ENCODE measurements at places on chromosomes 5 and 9.

GRCh38 chr5:38468978-38469706 is 87.3 kb downstream of the LIFR start:
- no peak for DNase-seq

- no peak for DNase-seq
These were observed 85.4 kb upstream of the CEP78 start for GRCh38 chr9:78150312-78150982.

GRCh38 chr5:527646-528628 is 3.7 kb upstream of the SLC9A3 start:
- DNase-seq: no peak

DNA sequence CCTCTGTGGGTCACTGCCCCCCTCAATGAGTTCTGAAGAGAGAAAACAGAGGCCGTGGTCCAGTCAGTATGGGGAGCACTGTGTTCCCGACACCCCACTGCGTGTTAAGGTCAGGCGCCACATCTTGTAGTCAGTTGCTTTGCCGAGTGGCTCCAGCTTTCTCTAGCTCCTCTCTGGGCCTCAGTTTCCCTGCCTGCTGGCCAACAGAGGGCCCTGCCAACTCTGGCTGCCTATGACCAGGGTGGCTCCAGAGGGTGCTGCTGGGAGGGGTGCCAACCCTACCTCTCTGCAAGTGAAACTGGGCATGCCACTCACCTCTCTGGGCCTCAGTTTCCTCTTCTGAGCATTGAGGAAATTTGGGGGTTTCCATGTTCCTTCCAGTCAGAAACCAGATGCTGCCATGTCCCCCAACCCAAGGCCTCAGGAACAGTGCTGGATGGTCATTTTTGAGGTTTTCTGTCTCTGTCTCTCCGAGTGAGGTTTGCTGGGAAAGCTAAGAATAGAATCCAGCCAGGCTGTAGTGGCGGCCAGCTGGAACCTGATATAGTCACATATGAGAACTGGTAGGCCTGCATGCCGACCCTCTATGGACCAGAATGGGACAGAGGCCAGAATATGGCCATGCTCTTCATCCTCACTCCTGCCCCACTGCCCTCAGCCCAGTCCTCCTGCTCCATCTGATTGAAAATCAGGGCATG is 132.1 kb downstream of the PHF2 start:
- DNase-seq: no peak

DNA sequence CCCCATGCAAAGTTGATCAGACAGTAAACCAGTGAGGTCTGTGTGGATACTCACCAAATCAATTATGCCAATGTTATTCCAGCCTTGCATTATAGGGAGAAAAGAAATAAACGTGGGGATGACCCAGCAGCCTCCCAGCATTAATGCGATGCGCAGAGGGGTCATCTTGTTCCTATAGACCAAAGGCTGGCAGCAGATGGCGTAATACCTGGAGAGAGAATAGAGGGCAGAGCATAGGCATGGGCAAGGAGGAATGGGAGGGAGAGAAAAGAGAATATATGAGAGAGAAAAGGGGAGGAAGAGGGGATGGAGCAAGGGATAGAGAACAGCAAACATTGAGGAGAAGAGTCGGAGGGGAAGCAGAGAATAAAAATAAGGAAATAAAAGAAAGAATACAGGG is 131.2 kb downstream of the HTR4 start:
- DNase-seq: no peak

DNA sequence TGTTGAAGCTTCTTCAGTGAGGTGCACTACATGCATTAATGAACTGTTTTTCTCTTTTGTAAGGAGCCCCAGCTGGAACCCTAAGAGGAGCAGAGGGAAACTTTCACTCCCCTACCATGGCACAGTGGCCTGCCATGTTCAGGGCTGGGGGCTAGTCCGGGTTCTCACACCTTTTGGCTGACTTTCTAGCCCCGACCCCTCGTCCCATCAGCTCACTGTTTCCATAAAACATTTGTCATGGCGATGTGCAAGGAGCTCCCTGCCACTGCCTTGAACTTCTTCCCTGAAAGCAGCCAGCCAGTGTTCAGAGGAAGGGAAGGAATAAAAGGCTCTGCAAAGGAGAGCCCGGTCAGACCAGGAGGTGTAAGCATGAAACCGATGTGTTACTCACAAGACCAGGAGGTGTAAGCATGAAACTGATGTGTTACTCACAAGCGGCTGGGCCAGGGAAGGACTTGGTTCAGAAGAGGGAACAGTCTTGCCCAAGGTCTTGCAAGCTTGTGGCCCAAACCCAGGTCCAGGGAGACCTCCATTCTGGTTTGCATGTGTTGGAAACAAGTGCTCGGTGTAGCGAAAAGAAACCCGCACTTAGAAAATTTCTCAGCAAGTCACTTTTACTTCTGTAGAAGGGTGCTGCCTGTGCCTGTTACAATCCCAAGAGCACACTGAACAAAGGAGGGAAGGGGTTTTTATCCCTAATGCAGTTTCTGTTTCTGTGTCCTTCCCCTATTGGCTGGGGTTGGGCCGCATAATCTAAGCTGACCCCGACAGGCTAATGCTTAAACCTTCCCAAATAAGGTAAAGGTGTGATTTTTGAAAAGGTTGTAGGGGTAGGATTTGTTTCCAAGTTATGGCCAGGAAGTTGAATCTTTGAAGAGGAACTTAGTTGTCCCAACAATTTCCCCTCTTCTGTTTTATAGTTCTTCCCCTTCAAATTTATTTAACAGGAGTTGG is 3.4 kb upstream of the ABO start:
- DNase-seq: no peak

DNA sequence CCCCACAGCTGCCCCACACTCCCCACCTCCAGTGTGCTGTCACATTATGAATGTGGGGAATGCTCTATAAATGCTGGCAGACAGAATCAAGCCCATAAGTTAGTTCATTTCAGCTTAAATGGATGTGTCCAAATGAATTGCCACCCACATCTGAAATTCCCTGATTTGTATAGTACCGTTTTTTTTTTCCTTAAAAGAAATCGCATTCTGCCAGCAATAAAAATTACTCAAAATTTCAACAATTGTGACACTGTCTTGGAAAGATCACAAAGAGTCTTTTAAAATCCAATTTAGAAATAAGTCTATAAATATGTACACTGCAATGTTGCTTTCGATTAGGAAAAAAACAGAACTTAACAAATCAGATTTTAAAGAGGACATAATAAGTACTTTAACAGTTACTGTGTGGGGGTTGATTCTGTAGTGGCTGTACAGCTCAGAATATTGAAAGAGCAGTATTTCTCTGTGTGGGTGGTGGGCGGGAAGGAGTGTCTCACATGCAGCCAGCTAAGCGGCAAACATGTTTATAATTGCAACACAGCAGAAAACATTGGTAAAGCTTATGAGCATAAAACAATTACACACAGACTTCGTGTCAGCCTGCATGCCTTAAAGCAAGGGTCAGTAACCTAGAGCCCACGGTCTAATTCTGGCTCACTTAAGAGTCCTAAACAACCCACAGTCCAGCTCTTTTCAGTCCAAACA is 24.9 kb upstream of the CSNK1G3 start:
- no peak for DNase-seq

GRCh38 chr9:70600506-70600905 is 186.0 kb upstream of the KLF9 start:
- no peak for DNase-seq

DNA sequence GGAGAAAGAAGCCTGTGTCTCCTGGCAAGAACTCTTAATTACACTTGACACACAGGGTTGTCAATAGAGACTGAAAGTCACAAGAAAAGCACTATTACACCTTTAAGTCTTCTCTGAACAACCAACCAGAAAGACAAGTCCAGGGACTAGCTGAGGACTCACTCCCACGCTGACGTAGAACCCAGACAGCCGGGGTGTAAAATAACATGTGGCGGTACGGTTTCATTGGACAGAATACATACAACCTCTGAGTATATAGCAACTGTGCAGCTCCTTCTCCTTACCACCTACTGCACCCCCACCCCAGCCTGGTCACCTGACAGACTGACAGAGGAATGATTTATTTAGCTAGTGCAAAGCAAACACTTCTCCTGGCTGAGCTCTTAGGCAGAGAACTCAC is 103.4 kb upstream of the RASEF start:
- no peak for DNase-seq

GRCh38 chr9:83972286-83972685 is 7.7 kb downstream of the HNRNPK start:
- DNase-seq: no peak

DNA sequence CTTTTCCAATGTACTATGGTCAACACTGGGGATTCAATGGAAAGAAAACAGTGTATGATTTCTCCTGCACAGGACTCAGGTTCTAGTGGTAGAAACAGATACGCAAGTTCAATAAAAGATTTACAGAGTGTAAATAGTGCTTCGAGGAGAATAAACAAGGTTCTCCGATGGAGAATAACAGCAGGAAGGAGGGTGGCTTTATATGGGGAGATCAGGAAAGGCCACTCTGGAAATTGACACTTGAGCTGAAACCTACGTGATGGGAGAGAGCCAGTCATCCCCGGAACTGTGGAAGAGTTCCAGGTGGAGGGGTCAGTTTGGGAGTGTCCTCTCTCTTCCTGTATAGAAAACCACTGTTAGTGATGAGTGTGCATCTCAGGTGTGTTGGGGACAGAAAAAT is 65.9 kb downstream of the GARNL3 start:
- no peak for DNase-seq

DNA sequence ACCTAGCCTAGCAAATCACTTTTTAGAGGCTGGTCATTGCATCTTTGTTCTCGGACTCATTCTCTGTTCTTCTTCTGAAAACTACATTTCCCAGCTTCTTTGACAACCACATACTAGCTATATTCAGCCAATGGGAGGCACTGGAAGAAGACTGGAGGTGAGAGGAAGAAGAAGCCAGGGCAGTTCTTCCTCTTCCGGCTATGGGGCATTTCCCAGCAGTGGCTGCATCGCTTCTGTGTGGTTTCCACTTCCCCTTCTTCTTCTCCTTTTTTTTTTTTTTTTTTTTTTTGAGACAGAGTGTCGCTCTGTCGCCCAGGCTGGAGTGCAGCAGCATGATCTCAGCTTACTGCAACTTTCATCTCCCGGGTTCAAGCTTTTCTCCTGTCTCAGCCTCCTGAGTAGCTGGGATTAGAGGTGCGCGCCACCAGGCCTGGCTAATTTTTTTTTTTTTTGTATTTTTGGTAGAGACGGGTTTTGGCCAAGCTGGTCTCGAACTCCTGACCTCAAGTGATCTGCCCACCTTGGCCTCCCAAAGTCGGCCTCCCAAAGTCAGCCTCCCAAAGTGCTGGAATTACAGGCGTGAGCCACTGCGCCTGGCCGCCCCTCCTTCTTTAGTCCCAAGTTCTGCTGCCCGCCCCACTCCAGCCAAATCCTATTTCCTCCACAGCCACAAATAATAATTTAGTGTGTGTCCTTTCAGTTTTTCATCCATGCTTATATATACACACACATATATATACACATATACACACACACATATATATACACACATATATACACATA is 6.9 kb upstream of the UBAP1 start:
- DNase-seq: peak; percentile 37

DNA sequence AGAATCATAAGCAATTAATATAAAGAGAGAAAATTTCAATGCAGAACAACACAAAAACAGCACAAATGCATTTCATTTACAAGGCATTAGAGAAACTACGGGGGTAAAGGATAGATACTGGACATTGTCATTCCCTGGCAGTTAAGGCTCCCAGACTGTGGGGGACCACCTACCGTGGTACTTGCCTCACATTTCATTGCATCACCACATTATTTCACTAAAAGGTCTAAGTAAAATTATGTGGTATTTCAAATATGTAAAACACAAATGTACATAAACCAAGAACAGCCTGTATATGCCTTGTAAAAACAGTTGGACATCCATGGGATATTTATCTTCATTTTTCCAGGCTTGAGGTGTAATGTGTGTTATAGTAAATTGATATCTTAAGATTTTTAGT is 571.2 kb upstream of the ZNF462 start:
- DNase-seq: no peak

- DNase-seq: no peak
These were observed 372.6 kb upstream of the MPDZ start for GRCh38 chr9:13651969-13652663.

DNA sequence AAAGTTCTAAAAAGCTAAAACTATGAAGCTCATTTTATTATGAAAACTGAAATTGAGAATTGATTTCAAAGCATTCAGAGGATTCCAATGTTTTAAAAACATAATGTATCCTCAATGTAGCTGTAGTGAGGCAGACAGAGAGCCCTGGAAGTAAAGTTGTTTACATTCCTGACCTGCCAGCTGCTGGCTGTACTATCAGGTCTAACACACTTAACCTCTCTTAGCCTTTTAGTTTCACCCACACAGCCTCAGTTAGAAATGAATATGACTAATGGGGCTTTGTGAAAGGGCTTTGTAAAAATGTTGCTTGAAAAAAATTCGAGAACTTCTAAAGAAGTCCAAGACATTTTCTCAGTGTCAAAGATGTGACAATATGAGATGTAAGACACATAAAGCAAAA is 122.6 kb downstream of the FBXL17 start:
- DNase-seq: no peak

- no peak for DNase-seq
These were observed 11.7 kb downstream of the DNM1 start for GRCh38 chr9:128214571-128215490.

DNA sequence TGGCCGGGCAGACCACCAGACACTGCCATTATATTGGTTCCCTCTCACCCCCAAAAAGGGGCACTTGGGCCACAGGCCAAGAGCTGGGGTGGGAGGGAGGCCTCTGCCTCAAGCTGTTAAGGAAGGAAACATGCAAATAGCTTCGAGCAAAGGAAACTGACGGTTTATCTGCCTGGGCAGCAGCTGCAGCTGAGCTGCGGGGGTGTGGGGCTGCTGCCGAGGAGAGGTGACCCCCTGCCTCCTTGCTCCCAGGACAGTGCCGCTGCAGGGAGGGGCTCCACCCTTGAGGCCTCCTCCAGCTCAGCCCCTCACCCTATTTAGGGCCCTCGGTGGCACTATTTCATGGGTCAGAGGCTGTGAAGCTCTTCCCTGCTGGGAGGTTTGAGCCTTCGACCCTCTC is 789 bp downstream of the DOK3 start:
- DNase-seq: no peak

GRCh38 chr5:87579678-87580077 is 166.9 kb upstream of the CCNH start:
- no peak for DNase-seq

DNA sequence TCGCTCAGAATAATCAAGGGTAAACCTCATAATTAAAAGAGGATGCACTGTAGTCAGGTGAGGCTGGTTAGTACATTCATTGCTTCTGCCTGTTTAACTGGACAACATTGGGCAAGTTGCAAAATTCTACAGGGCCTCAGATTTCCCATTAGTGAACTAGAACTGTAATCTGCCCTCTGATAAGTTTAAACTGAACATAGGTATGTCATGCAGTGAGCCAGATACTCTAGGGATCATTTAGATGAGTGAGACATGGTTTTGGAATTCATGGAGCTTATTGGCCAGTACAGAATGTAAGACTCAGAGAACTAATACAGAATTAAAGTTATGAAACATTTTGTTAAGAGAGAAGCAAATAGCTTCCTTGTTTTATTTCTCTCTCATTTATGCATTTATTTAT is 35.9 kb downstream of the RNF44 start:
- DNase-seq: no peak

DNA sequence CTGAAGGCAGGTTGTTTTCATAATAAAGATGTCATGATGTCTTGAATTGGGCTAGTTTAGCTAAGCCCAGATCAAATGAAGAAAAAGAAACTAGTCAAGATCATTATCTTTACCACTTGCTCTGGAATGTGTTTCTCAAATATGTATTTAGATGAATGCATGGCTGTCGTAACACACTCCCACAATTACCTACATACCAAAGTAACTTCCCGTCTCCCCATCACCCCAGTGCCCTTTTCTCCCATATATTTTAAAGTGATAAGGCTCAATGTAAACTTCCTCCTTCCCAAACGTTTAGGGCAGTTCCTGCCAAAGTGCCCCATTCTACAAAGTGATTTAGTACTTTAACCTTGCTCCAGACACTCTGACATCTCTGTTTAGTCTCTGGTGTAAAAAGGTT is 61.4 kb downstream of the SLC1A3 start:
- DNase-seq: no peak
